ENCODE measurements at places on chromosomes 12 and 14. TPM values are rescaled to one million over a fixed set of nuclear protein-coding genes. Genes with fewer than 3 reads are reported as not detected.

Gene MYO1A
- total RNA-seq, result not detected

Gene BTBD6
- total RNA-seq, result 51.3 TPM

Gene UBR7
- total RNA-seq, result 125 TPM

Gene CLEC4D
- not detected for total RNA-seq

Gene SLC6A13
- total RNA-seq, result not detected

Gene RPL41
- total RNA-seq, result 4,200 TPM

Gene DACT1
- 19.8 TPM for total RNA-seq

Gene EPYC
- not detected for total RNA-seq

Gene RNASE4
- 5.2 TPM for total RNA-seq

Gene OTOGL
- total RNA-seq, result 1.4 TPM

Gene IAPP
- total RNA-seq, result not detected

All from Daoy (cell line).